ENCODE measurements at places on chromosomes 7 and 10.

GRCh38 chr7:153858355-153858754 is 193.8 kb upstream of the DPP6 start:
- DNase-seq, result no peak

- no peak for DNase-seq
These were observed 10.1 kb downstream of the OTUD1 start for GRCh38 chr10:23448802-23449570.

- DNase-seq, result no peak
These were observed 77.5 kb upstream of the SORCS3 start for GRCh38 chr10:104563548-104563947.

GRCh38 chr7:20785157-20786048 is 1.3 kb downstream of the SP8 start:
- no peak for DNase-seq

- no peak for DNase-seq
These were observed 118.7 kb downstream of the SLIT1 start for GRCh38 chr10:97066877-97067555.

DNA sequence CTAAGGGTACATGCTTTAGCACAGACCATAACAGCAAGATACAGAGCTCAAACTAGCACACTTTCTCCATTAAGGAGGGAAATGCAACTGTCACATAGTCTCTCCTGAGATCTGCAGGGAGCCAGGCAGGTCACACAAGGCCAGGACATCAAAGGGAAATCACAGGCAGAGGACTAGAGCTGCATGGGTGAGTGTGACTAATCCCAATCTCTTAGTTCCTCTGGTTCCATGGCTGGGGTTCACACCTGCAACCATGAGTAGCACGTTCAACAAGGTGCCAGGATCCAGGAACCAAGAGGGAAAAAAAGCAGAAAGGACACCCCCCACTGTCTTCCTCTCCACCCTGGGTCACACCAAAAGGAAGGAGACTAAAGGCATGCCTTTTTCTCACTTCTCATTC is 296.5 kb upstream of the STEAP1 start:
- DNase-seq, result no peak

DNA sequence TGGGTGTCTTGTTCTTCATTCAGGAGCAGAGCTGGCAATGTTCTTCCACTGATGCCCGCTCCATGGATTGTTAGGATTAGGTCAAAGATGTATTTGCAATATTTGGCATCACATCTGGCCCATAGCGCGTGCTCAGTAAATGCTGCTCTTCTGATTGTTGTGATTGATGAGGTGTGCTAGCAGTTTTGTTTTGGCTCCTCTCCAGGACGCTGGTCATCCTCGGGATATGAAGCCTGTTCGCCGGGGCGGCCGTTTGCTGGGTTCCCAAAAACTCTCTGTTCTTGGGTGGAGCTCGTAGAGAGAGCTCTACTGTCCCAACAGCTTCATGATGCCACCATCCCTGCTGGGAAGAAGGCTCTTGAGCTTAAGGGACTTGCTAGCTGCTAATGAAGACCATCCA is 96.9 kb downstream of the XRCC2 start:
- DNase-seq, result no peak
